ENCODE measurements at places on chromosomes 4 and X.

DNA sequence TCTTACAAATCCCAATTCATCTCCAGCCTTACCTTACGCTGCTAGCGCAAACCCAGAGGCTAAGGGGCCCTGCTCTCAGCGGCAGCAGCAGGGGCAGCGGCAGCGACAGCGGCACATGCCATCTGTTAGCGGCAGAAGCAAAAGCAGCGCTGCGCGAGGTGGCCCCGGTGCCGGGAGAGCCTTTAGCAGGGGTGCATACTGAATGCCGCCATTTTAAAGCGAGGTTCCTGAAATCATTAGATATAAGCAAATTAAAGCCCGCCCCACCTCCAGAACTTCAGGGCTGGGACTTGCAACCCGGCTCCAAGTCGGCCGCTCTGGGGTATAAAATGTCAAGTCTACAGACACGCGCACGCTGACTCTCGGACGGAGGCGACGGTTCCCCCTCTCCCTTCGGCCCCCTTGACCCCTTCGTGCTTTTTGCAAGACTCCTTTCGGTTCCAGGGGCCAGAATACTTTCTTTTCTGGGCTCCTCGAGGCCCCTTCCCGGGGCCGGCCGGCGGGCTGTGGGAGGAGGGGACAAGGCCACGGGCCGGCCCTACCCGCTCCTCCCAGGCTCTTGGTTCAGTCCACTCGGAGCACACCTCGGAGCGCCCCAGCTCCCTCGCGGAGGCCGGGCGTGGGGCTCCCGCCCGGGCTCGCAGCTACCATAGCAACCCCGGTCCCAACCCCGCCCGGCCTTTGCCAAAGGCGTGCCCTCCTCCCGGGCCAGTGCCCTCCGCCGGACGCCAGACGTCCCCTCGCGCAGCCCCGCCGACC, at the start of gene MBNL3:
MBNL3 (minus strand) TSS at position 220 of the 759 bp plus-strand sequence. CDS start 49,427 bp downstream, outside the sequence.
- peak; percentile 86 for DNase-seq

DNA sequence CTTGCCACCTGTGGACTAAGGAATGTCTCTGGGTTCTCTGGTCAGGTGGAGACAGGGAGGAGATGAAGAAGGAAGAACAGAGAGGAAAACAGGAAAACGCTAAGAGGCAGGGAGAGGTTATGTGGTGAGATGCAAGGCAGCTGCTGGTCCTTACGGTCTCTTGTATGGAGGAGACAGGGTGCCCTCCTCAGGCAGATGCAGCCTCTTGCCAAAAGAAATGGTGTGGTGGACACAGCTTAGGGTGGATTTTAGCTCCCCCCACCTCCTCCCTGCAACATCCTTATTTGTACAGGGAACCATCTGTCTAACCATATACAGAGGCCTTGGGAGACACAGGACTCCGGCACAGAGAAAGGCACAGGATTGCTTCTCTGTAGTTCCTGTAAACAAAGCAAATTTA, 9.7 kb downstream of the OCIAD2 start:
- no peak for DNase-seq

DNA sequence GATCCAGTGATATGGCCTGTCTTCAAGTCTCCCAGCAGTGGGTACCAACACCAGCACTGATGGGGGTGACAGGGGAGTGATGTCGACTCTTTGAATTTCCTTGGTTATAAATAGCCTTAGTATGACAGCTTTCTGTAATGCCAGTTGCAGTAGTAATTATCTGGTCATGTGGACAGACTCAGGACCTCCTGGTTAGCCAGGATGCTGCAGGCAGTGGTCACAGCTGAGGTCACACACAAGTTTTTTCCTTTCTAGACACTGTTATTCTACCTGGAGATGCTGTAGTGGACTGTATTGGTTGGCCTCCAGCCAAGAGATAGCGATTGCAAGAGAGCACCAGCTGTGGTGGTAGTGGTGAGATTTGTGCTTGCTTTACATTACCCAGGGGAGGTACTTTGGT, 63.6 kb downstream of the UPRT start:
- DNase-seq = no peak

DNA sequence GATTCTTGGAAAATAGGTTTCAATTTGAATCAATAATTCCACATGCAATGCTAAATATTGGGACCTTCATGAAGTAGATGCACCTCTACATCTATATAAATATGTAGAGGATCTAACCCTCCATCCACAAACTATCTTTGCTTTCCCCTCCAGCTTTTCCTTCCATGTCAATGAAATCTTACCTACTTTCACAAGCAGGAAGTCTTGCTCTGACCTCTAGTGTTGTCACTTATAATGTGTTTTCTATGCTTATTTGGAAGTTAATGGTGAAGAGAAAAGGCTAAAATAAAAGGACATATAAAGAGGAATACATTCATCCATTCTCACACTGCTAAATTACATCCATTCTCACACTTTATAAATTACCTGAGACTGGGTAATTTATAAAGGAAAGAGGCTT, 472.7 kb upstream of the DIAPH2 start:
- no peak for DNase-seq

GRCh38 chr4:141079393-141079930, 53.8 kb downstream of the RNF150 start:
- no peak for DNase-seq

GRCh38 chr4:40962551-40963180, 212.9 kb downstream of the NSUN7 start:
- DNase-seq = no peak

- DNase-seq = no peak
Observed at GRCh38 chr4:48370260-48371134, 29.2 kb downstream of the SLAIN2 start.

GRCh38 chr4:145563293-145563985, 55.7 kb upstream of the MMAA start:
- no peak for DNase-seq

- no peak for DNase-seq
Observed at GRCh38 chrX:142001934-142002333, 98.2 kb downstream of the MAGEC1 start.

- no peak for DNase-seq
Observed at GRCh38 chr4:85784947-85785346, 310.0 kb downstream of the ARHGAP24 start.

- no peak for DNase-seq
Observed at GRCh38 chr4:21768349-21769310, 179.9 kb downstream of the KCNIP4 start.

DNA sequence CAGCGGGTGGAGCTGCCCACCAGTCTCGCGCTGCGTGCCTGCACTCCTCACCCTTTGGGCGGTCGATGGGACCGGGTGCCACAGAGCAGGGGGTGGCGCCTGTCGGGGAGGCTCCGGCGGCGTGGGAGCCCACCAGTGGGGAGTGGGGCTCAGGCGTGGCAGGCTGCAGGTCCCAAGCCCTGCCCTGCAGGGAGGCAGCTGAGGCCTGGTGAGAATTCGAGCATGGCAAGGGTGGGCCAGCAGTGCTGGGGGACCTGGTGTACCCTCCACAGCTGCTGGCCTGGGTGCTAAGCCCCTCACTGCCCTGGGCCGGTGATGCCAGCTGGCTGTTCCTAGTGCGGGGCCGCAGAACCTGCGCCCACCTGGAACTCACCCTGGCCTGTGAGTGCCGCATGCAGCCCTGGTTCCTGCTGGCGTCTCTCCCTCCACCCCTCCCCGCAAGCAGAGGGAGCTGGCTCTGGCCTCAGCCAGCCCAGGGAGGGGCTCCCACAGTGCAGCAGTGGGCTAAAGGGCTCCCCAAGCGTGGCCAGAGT, 746.6 kb upstream of the PABPC4L start:
- DNase-seq = peak; percentile 47

- no peak for DNase-seq
Observed at GRCh38 chr4:118177126-118177525, 142.8 kb downstream of the NDST3 start.

DNA sequence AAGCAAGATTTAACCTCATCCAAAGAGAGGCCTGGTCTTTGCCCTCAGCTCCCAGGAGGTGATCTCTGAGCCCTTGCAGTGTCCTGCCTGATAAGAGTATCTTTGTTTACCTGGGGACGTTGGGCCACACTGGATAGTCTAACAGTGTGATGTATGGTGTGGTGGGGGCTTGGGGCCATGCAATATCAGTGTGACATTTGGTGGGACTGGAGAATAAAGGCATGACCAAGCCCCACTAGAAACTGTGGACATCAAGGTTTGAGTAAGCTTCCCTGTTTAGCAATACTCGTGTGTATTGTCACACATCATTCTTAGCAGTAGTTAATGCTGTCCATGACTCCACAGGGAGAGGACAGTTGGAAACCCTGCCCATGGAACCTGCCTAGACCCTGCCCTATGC, 34.4 kb downstream of the BBS12 start:
- DNase-seq = no peak

DNA sequence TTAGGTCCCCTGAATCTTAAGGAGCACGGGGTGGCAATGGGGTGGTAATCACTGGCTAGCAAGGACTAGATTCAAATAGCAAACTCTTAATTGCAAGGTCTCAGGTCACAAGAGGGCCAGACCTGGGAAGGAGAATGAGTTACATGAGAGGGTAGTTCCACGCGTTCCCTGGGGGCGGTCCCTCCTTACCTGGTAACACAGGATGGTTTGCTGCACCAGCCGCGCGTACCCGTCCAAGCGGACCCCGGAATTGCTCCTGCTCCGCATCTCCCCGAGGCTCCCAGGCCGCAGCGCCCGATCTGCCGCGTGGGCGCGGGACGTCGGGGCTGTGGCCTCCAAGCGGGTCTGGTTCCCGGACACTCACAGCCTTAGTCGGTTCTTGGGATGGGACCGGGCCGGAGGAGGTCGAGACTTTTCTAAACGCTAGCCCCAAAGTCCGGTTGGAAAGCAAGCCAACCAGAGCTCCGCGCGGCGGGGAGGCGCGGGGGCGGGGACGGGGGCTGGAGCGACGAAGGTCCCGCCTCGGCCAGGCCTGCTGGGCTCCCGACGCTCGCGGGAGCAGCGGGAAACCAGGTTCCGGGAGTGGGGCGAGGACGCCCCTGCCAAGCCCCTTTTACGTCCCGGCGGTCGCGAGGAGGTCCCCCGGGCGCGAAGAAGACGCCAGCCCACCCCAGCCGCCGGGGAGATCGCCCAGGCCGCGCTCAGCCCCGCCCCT, at the start of gene PHKA2:
PHKA2 (minus strand) TSS at position 449 of the 715 bp plus-strand sequence; CDS start at position 267, 182 bp downstream.
- peak; percentile 86 for DNase-seq

DNA sequence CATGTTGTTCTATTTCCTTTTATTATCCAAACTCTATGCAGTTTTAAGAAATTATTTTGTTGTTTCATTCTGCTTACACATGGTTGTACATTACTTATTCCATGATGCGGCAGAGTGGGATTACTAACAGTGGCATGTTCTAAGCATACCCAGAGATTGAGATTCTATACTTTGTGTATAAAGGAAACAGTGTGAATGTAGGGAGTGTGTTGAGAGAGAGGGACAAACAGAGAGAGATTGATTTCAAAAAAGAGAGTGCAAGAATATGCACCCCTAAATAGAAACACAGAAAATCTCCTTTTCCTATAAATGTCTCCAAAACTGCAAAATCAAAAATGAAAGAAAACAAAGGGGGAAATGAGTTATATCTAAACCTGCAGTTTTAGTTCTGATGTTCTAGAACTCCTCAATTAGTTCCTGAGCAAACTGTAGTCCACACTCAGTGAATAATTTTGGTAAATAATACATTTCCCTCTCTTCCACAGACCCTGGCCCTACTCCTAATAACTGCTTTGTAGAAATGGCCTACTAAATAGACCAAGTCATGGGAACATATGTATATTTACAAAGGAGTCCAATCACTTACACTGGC, 31.0 kb downstream of the SLC9B1 start:
- DNase-seq = no peak

- DNase-seq = peak; percentile 11
Observed at GRCh38 chr4:109301651-109302360, 652 bp downstream of the COL25A1 start.

GRCh38 chrX:30615229-30615628, 37.7 kb upstream of the TASL start:
- DNase-seq = no peak

DNA sequence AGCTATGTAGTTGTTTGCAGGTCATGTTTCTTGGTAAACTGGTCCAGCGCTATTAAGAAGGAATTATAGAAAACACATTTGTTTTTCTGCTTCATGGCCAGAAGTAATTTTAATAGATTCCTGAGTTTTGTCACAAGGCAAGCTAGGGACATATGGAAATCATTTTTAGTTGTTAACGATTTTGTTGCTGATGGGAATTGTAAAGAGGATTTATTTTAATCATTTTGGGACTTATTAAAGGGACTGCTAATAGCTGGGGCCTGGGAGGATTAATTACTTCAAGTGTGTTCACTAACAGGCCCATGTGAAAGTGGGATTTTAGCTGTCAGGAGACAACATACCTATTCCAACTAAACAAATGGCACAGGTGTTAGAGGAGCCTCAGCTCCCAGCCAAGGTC, 492.0 kb upstream of the ARX start:
- no peak for DNase-seq

DNA sequence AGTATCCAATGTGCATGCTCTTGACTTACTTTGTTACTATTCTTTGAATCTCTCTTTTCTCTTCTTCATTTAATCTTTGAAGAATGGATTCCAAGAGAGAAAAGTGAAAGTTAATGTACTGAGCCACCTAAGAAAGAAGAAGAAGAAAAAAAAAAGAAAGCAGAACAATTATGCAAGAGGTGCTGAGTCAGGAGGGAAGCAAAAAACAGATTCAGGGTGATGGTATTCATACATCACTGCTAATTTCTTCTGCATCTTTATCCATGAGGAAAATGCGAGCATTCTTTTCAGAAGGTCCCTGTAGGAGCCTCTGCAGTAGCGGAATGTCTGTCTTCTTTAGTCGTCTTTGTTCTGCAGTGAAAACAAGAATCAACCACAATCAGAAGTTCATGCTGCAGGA, 43.9 kb downstream of the RASSF6 start:
- no peak for DNase-seq

DNA sequence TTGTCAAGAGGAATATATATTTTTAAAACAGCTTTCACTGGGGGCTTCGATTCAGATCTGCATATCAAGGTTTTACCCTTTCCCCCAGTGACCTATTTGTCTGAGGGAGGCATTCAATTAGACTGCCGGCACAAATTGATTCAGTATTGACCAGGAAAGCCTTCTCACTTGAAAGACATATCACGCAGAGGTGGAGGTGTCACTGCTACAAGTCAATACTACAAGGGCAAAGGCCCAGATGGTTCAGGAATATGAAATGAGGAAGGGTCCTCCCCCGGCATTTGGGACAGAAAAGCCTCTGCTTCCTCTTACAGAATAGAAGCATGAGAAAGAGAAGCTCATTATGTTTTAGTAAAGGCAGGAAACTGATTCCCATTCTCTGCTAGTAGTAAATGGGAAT, 383.6 kb downstream of the HNRNPD start:
- DNase-seq = no peak

GRCh38 chr4:163395758-163396157, 52.1 kb downstream of the NPY5R start:
- DNase-seq = no peak

All from right cardiac atrium (tissue), 5 donors.